ENCODE measurements at places on chromosomes 2 and 18.
A peak's percentile ranks its signal among the peaks of the same experiment; 100 is the strongest.

DNA sequence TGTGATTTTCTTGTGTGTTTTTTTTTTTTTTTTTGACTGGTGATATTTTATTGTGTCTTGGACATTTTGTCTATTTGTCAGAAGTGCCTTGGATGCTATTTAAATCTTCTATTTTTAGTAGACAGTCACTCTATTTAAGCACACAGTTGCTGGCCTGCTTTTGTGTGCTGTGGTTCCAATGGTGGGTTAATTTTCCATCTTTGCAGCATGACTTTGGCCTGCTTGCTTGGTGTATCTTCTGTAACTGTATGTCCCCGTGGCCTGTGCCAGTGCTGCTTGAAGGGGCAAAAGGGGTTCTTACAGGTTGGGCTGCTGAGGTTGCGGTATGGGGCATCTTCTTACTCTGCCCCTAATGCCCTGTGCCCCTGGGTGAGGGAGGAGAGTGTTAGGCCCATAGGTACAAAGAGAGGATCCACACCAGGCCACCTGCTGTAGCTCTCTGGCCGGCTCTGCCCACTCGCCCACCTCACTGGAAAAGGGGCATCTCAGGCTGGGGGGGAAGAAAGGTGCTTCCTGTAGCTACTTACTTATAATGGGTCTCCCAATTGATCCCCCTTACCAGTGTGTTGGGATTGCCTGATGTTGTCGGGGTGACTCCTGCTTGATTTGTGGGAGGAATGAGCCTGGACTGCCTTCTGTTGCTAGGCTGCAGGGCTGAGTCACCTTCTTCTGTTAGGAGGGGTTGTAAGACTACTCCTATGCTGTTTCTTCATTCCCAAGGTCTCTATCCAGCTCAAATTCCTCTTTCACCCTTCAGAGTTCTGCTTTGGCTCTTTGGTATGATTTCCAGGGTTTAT, 490.0 kb upstream of the HS6ST1 start:
- DNase-seq: no peak

DNA sequence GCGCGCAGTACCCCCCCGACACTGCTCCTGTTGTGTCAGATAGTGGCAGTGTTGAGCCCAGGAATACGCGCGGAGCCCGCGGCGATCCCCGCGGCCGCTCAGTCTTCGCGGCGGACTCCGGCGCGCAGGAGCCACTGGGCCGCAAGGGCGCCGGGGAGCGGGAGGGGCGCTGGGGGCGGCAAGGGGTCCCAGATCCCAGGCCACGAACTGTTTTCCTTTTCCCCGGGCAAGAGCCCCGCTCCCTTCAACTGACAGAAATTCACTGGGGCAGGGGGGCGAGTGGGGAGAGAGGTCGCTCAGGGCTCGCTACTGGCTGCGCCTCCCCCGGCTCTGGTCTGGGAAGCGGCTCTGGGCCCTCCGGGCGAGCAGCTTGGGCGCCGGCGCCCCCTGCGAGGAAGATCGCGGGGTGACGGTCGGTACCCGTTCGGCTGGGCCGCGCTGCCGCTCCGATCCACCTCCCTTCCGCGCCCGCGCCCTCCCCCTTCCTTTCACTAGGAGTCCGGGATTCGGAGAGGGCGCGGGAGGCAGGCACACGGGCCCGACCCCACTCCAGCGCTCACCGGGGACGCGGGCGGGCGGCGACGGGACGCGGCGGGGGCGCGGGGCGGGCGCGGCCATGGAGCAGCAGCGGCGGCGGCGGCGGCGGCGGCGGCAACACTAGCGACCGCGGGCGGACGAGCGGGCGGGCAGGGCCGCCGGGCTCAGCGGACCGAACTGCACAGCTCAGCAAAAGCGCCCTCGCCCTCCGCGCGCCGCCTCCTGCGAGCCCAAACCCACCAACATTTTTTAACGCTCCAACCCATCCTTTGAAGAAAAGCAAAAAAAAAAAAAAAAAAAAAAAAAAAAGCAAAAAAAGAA, 1.4 kb upstream of the SETBP1 start:
- peak; percentile 64 for DNase-seq

GRCh38 chr2:217108086-217108485, 248.2 kb upstream of the TNP1 start:
- DNase-seq: no peak

DNA sequence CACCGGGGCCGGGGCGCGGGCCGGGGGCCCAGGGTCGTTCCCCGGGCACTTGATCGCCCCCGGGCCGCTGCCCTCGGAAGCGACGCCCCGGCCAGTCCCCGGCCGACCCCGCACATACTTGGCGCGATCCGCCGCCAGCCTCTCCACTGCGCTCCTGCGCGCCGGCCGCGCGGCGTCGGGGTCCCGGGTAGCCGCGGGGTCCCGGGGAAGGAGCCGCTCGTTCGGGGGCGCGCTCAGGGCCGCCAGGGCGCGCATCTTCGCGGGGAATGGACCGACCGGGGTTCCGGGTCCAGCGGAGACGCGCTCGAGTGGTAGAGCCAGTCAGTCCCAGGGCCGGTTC, 204 bp downstream of the FAM110C start:
- DNase-seq: no peak

DNA sequence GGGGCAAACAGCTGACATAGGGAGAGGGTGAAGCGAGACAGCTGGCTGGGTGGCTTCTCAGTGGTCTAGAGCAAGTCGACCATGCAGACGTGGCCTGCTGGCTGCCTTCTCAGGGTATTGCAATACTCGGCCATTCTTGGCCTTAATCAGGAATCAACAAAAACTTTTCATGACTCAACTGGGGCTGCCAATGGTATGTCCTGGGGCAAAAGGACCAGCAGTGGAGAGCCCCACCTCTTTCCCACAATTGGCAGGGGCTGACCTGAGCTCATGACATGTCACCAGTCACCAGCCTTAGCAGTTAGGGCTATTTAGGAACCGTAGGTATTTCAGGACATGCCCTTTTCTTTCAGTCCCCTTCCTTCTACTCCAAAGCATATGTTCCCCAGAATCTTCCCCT, 19.1 kb downstream of the PLA2R1 start:
- DNase-seq: no peak

Measured in retinal pigment epithelial cell (primary cell).